Calu3 (cell line): ENCODE measurements at places on chromosomes 2 and 18.

- DNase-seq = no peak
These were observed 61.6 kb upstream of the NCOA1 start for GRCh38 chr2:24429197-24430074.

DNA sequence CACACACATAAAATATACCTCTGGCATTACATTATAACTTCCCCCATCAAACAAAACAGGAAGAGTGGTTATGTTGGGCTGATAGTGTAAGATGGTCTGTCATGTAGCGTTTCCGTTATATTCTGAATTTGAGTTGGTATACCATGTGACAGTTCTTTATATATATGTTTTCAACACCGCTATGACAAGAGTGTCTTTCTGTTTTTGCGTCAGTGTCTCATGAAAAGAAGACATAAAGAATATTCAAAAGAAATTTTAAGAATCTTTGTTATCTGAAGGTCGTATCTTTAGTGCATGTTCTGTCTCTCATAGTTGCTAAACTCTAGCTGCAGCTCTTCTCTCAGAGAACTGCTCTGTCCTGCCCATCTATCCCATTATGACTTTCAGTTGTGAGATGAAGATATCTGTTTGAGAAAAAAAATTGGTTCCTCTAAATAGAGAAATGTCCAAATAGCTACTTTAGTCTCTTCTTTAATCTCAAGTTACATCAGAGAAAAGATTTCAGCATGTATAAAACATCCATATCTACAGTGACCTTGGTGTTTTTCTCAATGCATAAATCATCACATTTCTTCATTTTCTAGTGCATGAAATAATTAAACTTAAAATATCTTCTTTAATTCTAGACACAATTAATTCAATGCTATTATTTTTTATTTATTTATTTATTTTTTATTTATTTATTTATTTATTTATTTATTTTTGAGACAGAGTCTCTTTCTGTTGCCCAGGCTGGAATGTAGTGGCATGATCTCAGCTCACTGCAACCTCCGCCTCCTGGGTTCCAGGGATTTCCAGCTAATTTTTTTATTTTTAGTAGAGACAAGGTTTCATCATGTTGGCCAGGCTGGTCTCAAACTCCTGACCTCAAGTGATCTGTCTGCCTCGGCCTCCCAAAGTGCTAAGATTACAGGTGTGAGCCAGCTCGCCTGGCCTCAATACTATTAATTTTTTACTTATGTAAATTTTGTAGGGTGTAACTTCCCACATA is 24.3 kb upstream of the PSME4 start:
- DNase-seq = no peak

DNA sequence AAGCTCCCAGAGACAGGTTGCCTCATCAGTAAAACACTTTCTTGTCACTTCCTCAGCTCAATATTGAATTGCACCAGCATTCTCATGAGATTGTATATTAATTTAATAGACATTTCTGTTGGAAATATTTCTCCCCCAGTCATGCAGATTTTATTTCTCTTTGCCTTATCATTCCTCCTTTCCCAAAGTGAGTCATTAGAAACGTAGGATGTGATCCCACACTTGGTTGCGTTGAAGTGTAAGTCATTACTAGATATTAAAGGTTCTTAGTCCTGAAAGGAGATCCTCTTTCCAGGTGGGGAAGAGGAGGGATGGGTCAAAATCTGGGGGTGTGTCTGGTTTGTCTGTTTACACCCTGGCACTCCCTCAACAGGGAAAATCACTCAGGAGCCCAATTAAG is 438.2 kb downstream of the SLC4A3 start:
- DNase-seq = no peak

DNA sequence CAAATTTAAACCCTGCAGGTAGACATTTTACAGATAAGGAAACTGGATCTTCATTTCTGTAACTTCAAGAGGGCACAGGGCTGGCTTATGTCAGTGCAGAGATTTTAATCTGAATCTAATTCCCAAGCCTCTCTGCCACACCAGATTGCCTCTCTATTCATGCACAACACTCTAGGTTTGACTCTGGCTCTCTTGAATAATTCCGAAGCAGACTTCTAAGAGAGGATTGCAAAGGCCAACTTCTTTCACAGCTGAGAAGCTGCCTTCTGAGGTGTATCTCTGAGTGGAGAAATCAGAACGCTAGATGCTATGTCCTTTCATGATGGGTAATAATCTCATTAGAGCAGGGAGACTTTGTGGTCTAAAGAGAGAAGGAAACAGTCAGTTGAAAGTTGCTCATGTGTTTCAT is 20.1 kb upstream of the MGAT5 start:
- DNase-seq = no peak

GRCh38 chr2:160719116-160719515 is 225.5 kb upstream of the RBMS1 start:
- no peak for DNase-seq

- DNase-seq = no peak
These were observed 277.9 kb downstream of the DCC start for GRCh38 chr18:52617931-52618330.

DNA sequence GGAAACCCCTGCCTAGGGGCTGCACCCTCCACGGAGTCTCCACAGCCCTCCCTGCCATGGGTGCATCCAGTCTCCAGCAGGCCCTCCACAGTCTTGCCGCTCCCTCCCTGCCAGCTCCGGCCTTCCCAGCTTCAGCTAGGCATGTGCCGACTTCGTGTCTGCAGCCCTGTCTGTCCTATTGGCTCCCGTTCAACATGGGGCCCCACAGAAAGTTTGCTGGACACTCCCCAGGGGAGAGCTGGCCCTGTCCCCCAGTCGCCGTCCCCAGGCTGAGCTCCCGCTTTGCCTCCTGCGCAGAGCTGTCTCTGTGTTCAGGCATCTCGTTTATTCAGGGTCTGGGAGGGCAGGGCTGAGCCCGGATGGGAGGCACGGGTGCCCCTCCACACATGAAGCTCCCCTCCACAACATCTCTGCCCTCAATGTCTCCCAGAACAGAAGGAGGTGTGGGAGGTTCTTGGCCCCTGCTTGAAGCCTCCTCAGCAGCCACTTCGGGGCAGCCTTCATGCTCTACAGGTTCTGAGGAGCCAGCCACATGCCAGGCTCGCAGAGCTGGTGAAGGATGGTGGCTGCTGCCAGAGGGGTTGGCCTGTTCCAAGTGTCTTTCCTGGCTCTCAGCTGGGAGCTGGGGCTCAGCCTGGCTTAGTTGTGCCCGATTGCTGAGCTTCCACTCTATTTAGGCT is 120.1 kb upstream of the PXDN start:
- DNase-seq = no peak

- DNase-seq = no peak
These were observed 88.2 kb downstream of the CRACDL start for GRCh38 chr2:98847853-98848252.

DNA sequence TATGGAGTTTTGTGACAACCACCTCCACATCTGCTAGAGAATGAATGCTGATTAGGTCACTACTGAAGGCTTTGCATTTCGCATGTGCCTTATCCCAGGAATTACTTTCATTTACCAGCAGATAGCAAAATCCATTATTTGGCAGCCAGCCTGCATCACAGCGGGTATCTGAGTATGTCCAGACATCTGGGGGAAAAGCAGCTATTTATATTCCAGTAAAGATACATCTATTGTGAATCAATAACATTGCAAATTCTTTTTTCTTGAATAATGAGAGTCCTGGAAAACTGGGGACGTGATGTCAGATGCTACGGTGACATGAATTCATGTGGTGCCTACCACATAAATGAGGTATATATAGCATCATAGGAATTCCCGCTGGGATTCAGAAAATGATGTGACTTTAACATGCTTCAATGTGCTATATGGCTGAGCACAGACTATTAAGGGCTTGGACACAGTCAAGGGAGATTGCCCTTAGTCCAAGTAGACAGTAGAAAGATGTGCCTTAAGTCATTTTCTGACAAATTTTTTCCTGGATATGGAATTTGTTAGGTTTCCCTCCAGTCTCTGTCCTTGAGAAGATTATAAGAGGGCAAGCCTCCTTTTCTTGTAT is 84.2 kb upstream of the CD302 start:
- no peak for DNase-seq

DNA sequence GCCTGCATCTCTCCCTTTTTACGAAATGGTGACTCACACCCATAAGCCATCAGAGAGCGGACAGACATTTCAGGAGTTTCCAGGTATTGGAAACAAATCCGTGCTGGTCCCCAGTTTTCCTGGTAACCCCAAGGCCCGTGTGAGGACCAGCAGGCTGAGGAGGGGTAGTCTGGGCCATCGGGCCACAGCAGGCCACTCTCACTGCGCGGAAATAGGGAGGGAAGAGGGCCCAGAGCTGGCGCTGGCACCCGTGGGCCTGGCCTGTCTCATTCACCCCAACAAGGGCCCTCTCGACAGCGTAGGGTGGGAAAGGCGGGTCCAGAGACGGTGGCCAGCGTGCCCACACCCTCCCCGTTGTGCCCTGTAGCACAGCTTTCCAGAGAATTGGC is 13.7 kb upstream of the FAHD2A start:
- DNase-seq = no peak

- DNase-seq = peak; percentile 64
These were observed 272.6 kb upstream of the UBE2E3 start for GRCh38 chr2:180707884-180708205.

- DNase-seq = no peak
These were observed 181.3 kb upstream of the AGAP1 start for GRCh38 chr2:235312571-235312970.

GRCh38 chr2:85995648-85996529 is 107.1 kb upstream of the ST3GAL5 start:
- DNase-seq = no peak
